Activated B cell treated with CpG ODN at 0.5 μM for 24 hours (primary cell): ENCODE measurements at places on chromosomes 2 and 18.

DNA sequence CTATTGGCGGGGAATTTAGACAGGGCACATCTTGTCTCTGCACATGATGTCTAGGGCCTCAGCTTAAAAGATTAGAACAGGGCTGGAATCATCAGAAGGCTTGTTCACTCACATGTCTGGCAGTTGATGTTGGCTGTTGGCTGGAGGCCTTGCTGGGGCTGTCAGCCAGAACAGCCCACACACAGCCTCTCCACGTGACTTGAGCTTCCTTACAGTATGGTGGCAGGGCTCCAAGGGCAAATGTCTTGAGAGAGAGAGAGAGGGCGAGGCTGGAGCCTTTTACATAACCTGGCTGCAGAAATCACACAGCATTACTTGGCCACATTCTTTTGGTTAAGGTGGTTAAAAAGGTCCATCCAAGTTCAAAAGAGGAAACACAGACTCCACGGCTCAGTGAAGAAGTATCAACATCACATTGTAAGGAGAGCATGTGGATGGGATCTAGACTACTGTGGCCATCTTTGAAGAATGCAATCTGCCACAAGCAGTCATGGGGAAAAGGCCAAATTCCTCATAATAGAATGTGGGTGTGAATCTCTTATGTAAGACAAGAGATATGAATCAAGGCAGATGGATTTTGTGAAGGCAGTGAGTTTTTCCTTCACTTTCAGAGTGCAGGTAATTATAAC is 30.4 kb downstream of the SRSF7 start:
- H3K4me1 ChIP-seq = peaks cover 32% of the 10 kb centered on the region
- H3K4me3 ChIP-seq = no peak overlapping the region
- DNase-seq = no peak
- no peaks in the 10 kb centered on the region for H3K27me3 ChIP-seq
- H3K27ac ChIP-seq = no peak overlapping the region

DNA sequence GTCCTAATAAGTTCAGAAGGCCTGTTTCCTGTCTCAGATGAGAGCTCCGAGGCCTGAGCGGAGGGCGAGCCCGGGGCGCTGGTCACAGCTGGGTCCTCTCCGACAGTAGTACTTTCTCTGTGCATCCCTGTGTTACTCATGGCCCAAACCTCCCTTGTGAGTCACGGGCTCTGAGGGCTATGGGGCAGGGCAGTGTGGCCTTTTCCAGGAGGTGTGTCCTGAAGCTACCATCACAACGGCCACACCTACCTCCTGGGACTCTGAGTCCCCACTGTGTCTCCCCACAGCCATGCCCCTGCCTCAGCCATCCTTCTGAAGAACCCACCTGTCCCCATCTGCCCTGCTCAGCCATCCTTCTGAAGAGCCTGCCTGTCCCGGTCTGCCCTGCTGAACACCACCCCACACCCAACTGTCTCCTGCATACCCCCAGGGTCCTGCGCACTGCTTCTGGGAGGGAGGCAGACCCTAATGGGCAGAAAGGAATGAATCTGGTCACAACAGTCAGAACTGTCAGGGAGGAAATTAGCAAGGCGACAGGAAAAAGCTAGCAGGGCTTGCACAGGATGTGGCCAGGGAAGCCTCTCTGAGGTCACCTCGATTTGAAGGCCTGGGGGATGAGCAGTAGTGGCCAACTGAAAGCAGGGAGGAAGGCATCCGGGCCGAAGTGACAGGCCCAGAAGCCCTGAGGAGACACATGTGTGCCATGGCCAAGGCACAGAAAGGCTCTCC is 145.4 kb upstream of the RIOK3 start:
- no peaks in the 10 kb centered on the region for H3K27me3 ChIP-seq
- no peak for DNase-seq
- H3K36me3 ChIP-seq = peaks cover 14% of the 10 kb centered on the region
- no peak overlapping the region for H3K4me3 ChIP-seq
- H3K27ac ChIP-seq = no peak overlapping the region

- no peak for DNase-seq
- H3K36me3 ChIP-seq = no peaks in the 10 kb centered on the region
- H3K27me3 ChIP-seq = no peaks in the 10 kb centered on the region
- no peak overlapping the region for H3K4me3 ChIP-seq
- no peaks in the 10 kb centered on the region for H3K4me1 ChIP-seq
- no peak overlapping the region for H3K27ac ChIP-seq
Measured at GRCh38 chr2:76958749-76959148, 563.4 kb downstream of the LRRTM4 start.

DNA sequence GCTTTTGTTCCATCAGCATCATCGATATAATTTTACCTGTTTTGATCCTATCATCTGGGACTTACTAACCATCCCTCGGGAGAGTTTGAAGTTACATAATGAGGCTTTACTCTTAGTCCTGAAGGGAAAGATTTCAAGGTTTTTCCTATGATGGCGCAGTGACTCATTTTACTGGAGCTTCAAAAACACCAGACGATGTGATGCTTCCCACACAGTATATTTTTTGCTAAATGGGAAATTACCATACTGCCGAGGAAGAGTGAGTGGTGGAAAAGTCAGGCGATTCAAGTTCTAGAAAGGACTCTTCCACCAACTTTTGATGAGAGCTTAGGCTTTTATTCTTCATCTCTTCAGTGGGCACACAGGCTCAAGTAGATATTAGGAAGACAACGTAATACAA is 44.6 kb upstream of the GCG start:
- no peaks in the 10 kb centered on the region for H3K36me3 ChIP-seq
- no peak for DNase-seq
- peaks cover 15% of the 10 kb centered on the region for H3K27me3 ChIP-seq
- no peak overlapping the region for H3K4me3 ChIP-seq
- no peaks in the 10 kb centered on the region for H3K4me1 ChIP-seq

DNA sequence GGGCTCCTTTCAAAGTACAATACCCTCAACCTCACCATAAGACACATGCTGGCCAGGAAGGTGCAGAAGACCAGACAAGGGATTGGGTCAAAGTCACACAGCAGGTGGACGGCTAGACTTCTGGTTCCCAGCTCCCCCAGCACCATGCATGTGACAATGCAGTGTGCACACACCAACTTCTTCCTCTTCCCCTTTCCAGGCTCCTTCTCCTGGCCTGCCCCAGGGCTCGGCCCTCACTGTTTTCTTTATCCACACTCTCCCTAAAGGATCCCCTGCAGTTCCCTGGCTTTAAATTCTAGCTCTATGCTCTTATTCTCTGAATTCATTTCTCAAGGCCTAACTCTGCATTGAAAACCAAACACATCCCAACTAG is 82.3 kb downstream of the LOXHD1 start:
- peaks cover 9% of the 10 kb centered on the region for H3K27me3 ChIP-seq
- H3K4me3 ChIP-seq = no peak overlapping the region
- DNase-seq = no peak
- no peaks in the 10 kb centered on the region for H3K36me3 ChIP-seq
- no peak overlapping the region for H3K27ac ChIP-seq

- H3K27me3 ChIP-seq = no peaks in the 10 kb centered on the region
- no peak overlapping the region for H3K4me3 ChIP-seq
- no peaks in the 10 kb centered on the region for H3K4me1 ChIP-seq
- no peak for DNase-seq
- H3K27ac ChIP-seq = no peak overlapping the region
Measured at GRCh38 chr2:174125090-174125489, 123.2 kb downstream of the OLA1 start.

GRCh38 chr2:146228020-146228393 is 1616.8 kb upstream of the ACVR2A start:
- no peak overlapping the region for H3K27ac ChIP-seq
- H3K27me3 ChIP-seq = no peaks in the 10 kb centered on the region
- H3K36me3 ChIP-seq = no peaks in the 10 kb centered on the region
- peaks cover 9% of the 10 kb centered on the region for H3K4me1 ChIP-seq
